ENCODE measurements at places on chromosomes 3 and 15.

GRCh38 chr15:58459560-58459959, 27.8 kb downstream of the LIPC start:
- DNase-seq = peak; percentile 53

GRCh38 chr3:80357761-80358160, 590.0 kb upstream of the ROBO1 start:
- DNase-seq = no peak

GRCh38 chr3:74906181-74906580, 291.7 kb upstream of the CNTN3 start:
- no peak for DNase-seq

DNA sequence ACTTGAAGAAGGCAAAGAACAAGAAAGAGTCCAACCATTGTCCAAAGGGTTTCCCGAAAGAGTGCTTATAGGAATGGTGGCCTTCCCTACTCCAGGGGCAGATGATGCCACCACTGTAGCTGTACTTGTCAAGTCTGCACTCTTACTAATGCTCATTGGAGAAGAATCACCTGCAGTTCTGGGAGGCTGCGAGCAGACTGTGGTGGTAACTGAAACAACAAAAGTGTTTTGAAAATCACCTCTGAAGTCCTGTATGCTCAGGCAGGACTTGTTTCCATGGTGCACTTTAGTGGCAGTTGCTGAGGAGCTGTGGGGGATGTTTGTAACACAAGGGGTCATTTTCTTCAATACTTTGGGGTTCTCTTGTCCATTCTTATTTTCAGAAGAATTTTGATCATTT, 36.0 kb downstream of the USF3 start:
- DNase-seq = no peak

DNA sequence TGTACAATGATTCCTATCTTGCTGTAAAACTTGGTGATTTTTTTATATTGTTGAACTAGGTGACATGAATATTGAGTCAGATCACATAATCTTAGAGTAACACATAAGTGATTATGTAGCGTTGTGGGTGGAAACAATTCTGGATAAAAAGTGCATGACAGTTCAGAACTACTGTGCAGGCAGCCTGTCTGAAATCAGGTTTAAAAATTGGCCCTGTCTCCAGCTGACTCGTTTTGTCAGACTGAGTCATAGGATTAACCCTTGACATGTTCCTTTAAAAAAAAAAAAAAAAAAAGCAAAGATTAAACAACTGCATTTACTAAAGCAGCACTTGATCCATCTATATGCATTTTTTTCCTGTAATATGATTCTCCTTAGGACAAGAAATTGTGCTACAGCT, 160.0 kb upstream of the CGNL1 start:
- DNase-seq = peak; percentile 25

- peak; percentile 92 for DNase-seq
These were observed 39.0 kb downstream of the IFT57 start for GRCh38 chr3:108183181-108183580.

GRCh38 chr3:138394686-138395085, 39.7 kb upstream of the ESYT3 start:
- no peak for DNase-seq

DNA sequence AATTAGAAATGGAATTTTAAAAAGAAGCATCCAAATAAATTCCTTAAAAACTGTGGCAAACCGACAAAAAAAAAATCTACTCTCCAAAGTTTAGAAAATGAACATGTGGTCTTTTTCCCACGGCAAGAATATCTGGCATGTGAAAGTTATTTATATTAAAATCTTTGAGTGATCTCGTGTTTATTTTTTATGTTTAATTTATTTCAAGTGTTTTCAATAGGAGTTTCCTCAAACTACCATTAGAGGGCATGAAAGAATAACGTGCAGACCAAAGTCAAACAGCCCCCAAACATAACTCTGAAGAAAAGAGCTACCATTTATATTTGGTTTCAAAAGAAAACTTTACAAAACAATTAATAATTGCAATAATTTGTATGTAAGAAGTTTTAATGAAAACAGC, 286.4 kb downstream of the ZIC4 start:
- DNase-seq = peak; percentile 19

GRCh38 chr3:4067893-4068292, 235.3 kb upstream of the SETMAR start:
- DNase-seq = peak; percentile 55

All from hematopoietic multipotent progenitor cell treated with erythropoietin and hydrocortisone succinate and interleukin-3 and kit ligand, for 4 days (in vitro differentiated cells).